ENCODE measurements at places on chromosomes 3 and 15.

- no peak for DNase-seq
Observed at GRCh38 chr3:132237652-132238032, 79.6 kb upstream of the ACP3 start.

DNA sequence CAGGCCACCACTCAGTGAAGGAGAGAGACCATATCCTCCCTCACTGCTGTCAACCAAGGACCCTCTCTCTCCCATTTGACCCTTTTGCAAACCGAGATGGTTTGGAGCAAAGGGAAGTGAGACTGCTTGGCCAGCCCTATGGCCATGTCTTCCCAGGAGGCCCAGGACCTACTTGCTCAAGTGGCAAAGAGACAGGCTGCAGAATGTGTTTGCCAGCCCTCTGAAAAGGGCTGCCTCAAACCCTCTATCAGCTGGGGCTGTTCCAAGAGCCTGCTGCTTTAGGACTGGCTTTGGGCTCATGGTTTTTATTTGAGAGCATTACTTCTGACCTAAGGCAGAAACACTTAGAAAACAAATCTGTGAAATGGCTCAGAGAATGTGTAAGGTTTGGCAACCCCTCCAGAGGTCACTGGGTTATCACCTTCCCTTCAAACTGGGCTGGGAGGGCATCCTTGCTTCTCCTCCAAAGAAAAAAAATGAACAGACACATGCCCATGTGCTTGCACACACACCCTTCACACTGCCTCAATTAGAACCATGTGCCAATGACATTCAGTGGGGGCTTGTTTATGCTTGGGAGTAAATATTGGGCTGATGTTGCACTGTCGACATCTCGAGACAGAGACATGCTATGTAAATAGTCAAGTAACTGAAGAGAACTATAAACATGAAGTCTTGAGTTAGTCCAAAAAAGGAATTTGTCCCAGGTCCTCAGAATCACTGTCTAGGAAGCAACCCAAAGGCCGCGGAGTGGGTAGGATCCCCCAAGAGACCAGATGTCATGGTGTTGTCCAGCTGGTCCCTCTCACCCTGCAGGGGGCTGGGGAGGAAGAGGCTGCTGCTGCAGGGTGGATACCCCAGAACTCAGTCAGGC, 49.8 kb upstream of the CTDSPL start:
- DNase-seq, result no peak

- no peak for DNase-seq
Observed at GRCh38 chr15:60299452-60300047, 98.2 kb downstream of the ANXA2 start.

- DNase-seq, result no peak
Observed at GRCh38 chr15:62573876-62574275, 408.8 kb upstream of the C2CD4B start.

DNA sequence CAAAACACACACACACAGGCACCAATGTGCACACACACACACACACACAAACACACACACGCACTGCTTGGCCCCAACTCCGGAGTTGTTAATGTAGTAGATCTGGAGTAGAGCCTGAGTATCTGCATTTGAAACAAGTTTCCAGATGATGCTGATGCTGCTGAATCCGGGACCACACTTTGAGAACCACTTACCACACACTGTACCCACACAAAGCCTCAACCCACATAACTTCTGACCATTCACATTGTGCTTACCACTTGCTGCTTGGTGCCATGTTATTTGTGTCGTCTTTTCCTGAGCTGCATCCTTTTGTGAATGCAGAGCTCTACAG, 36.9 kb downstream of the SETMAR start:
- no peak for DNase-seq

DNA sequence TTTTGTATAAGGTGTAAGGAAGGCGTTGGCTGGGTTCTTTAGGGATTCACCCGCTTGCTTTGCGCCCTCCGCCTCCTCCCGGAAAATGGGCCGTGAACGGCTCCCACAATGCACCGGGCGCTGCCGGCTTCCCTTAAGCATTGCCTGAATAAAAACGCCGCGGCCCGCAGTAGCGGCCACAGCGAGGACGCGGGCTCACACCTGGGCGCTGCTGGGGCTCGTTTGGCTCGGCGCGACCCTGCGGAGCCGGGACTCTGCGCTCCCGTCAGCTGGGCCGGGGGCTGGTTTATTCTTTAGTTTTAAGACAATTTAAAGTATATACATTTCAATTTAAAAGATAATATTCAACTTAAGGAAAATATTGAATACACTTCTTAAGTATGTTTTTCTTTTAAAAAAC, 343.5 kb upstream of the RGMA start:
- DNase-seq, result no peak

Measured in activated CD4-positive, alpha-beta T cell treated with anti-CD3 and anti-CD28 coated beads, Interleukin-2, amount 50 U/mL, for 4 hours (primary cell).